ENCODE measurements at places on chromosomes 7 and 10.

- no peak for DNase-seq
Observed at GRCh38 chr10:80137031-80137862, 4.7 kb downstream of the PLAC9 start.

DNA sequence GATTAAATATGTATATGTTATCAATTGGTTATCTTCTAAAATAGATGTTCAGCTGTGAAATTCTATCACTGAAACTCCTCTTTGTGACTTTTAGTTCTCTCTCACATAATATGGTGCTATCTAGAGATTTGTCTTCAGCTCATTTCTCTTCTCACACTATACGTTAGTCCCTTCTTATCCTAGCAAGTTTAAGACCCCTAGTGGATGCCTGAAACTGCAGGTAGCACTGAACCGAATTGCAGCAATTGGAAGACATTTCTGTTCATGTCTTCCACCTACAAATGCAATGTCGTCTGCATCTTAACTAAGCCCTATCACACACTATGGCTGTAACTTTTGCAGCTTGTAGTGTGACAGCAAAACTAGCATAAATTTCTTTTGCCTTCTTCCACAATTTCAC, 442.7 kb upstream of the POM121L12 start:
- DNase-seq = no peak

DNA sequence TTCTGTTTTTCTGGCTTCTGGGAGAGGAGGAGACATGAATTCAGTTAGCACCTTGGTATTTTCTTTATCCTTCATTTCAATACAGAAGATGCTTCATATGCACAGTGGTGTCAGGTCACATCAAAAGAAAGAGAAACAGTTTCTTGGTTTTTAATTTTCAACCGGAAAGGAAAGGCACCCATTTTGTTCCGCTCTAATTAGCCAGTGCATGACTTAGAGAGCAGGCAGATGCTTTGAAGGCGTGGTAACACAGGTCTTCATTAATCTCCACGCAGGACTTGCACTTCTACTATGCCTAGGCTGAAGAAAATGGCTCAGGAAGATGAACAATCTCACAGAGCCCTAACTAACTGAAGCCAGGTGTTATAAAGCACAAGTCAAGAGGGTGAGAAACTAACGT, 70.4 kb upstream of the ATRNL1 start:
- DNase-seq = no peak

DNA sequence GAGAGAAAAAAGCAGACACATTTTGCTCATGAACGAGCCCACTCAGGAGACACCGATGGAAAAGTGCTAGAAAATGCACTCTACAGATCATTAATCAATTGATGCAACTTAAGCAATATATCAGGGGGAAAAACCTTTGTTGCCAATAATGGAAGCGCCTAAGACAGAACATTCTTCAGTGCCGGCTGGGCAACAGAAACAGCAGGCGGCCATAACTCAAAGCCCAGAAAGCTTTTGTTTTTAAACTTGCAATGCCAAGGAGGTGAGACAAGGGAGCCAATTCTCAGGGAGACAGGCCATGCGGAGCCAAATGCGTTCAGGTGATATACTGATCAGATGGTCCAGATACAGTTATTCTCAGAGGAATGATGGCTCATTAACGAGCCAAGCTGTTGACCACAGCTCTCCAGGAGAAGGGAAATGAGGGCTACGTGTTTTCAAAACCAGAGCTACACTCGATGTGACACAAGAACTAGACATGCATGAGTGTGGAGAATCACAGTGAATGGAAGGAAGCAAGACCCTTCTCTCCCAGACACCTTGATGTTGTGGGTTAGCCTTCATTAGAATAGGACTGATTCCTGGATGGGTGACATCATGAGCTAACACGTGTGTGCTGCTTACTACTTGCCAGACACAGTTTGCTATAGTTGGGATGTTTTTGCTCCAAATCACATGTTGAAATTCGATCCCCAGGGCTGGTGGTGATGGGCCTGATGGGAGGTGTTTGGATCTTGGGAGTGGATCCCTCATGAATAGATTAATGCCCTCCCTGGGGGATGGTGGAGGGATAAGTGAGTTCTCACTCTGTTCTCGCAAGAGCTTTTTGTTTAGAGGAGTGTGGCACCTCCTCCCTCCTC, 79.1 kb upstream of the KCNMA1 start:
- DNase-seq = no peak

- DNase-seq = no peak
Observed at GRCh38 chr10:95133997-95134396, 60.0 kb upstream of the ACSM6 start.

DNA sequence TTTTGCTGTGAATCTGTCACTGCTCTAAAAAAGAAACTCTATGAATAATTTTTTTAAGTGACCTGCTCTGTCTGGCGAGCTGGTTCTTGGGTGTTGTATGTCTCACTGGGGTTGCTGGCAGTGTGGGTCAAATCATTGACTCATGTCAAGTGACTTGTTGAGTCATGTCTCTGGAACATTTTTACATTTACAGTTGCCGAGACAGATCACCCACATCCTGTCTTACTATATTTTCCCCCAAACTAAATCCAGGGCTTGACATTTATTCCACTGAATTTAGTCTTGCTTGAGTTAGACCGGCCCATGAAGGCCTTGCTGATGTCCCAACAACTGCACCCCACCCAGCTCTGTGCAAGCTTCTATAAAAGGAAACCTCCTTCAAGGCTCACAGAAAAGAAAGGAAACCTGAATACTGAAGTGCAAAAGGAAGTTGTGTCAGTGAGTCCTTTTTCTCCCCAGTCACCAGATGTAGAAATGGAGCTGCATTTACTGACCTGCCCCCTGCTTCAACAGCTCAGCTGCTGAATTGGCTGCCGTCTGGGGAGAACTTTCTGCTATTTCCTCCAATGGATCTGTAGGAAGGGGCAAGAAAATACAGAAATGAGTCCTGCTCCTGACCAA, 290.3 kb downstream of the TNS3 start:
- DNase-seq = no peak

- no peak for DNase-seq
Observed at GRCh38 chr10:45224219-45224841, 91.1 kb downstream of the OR13A1 start.

- DNase-seq = no peak
Observed at GRCh38 chr10:13587391-13587790, 626 bp downstream of the PRPF18 start.

GRCh38 chr7:99002827-99003212, 124.5 kb downstream of the TRRAP start:
- DNase-seq = no peak

DNA sequence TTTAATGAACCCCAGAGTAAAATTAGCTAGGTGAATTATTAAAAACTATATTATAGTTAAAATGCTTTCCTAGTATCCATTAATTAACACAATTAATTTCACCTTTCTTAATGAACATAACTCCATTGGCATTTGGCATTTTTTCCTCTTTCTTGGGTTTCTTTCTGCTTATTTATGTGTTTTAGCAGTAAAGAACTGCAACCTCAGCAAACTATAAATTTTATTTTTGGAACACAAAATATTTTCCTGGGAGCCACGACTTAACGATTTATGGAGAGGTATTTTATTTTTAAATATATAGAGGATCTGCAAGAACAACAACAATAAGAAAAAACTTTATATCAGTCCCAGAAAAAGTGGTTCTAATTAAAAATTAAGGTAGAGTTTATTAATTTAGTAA, 447.4 kb upstream of the ETV1 start:
- DNase-seq = no peak

Measured in stimulated activated CD8-positive, alpha-beta memory T cell treated with anti-CD3 and anti-CD28 coated beads, Interleukin-2, amount 100 ng/mL, for 48 hours (primary cell).